CD14-positive monocyte (primary cell): ENCODE measurements at places on chromosomes 3 and 15.

- DNase-seq: no peak
Observed at GRCh38 chr3:131221731-131222130, 159.8 kb upstream of the NUDT16 start.

DNA sequence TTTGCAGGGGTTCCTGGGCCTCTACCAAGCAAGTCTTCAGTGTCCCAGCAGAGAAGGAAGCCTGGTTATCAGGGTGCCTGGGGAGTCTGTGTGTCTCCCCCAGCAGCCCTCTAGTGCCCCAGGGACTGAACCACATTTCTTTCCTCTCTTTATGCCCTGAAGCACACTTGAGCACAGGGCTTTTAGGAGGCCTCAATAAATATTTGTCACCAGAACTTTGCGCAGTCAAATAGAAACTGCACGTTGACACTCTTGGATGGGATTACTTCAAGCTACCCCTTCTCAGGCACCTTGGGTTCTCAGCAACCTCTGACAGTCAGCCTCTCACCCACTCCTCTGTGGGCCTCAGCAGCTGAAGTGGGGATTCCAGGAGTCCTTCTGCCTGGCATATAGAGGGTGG is 226.6 kb upstream of the HES1 start:
- no peak for DNase-seq

GRCh38 chr3:124763644-124764358 is 33.5 kb downstream of the UMPS start:
- no peak for DNase-seq

GRCh38 chr3:13509059-13509815 is 29.1 kb downstream of the HDAC11 start:
- no peak for DNase-seq

- no peak for DNase-seq
Observed at GRCh38 chr3:147113293-147114044, 292.9 kb downstream of the ZIC4 start.

- DNase-seq: no peak
Observed at GRCh38 chr3:139378587-139379241, 10.7 kb downstream of the COPB2 start.

DNA sequence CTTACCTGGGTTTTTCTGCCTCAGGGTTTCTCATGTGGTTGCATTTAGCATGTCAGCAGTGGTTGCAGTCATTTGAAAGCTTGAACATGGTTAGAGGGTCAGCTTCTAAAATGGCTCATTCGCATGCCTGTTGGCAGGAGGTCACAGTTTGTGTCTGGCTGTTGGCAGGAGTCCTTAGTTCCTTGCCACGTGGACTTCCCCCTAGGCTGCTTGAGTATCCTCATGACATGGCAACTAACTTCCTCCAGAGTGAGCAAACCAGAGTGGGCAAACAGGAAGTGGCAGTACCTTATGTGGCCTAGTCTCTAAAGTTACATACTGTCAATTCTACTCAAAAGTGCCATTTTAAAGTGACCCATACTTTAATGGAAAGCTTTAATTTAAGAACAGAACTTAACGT is 3.4 kb upstream of the UNC13C start:
- no peak for DNase-seq

GRCh38 chr15:73584699-73585420 is 48.3 kb downstream of the NPTN start:
- DNase-seq: no peak

- DNase-seq: no peak
Observed at GRCh38 chr3:128616516-128617269, 33.9 kb downstream of the RPN1 start.

DNA sequence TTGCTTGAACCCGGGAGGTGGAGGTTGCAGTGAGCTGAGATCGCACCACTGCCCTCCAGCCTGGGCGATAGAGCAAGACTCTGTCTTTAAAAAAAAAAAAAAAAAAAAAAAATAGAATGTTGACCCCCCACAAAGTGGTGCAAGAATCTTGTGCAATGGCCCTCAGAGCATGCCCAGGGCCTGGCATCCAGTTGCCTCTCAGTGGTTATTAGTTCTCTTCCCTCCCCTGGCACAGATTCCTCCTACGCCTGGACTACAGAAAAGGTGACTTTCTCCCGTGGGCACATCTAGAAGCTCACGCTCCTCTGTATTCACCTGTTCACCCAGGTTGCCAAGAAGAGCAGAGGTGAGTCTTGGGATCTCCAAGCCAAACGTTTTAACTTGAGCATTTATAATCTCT is 36.7 kb downstream of the ACSBG1 start:
- DNase-seq: no peak

DNA sequence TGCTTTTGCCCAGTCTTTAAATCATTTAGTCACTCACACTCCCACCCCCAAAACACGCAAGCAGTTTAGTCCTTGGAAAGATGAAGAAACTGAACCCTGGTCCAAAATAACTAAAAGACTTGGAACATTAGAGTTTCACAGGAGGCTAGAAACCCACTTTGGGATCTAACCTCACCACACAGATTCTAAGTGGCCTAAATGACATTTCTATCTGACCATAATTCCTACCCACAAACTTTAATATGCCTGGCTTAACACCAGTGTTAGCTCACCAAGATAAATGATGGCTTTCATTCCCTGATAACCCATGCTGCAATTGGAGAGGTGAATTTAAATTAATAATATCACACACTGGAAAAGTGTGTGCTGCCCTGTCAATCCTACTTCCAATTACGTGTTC is 295.3 kb upstream of the UBE2E2 start:
- DNase-seq: no peak

DNA sequence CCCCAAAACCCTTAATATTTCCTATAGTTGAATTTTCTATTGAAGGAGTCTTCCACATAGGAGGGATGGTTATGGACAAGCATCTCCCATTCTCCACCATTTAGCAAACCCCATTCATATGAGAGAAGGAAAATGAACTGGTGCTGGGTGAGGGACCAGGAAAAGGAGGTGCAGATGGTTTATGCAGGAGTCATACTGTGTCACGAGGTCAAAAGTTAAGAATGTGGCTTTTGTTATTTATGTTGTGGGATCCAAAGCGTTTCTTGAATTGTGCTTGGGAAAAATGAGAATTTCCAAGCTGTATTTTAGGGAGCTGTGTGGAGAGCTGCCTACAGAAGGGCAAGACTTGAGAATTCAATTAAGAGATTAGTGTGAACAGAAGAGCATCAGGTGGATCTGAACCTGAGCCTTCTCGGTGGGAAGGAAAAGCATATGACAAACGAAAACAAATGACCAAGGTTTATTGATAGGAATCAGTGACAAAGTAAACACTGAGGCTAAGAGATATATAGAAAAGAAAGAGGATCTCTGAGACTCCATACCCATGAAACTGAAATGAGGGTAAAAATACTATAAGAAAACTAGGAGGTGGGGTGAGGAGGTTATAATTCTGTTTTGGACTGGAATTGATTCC is 473.3 kb upstream of the NR2F2 start:
- no peak for DNase-seq

- DNase-seq: no peak
Observed at GRCh38 chr3:68743521-68743920, 188.8 kb downstream of the TAFA4 start.

DNA sequence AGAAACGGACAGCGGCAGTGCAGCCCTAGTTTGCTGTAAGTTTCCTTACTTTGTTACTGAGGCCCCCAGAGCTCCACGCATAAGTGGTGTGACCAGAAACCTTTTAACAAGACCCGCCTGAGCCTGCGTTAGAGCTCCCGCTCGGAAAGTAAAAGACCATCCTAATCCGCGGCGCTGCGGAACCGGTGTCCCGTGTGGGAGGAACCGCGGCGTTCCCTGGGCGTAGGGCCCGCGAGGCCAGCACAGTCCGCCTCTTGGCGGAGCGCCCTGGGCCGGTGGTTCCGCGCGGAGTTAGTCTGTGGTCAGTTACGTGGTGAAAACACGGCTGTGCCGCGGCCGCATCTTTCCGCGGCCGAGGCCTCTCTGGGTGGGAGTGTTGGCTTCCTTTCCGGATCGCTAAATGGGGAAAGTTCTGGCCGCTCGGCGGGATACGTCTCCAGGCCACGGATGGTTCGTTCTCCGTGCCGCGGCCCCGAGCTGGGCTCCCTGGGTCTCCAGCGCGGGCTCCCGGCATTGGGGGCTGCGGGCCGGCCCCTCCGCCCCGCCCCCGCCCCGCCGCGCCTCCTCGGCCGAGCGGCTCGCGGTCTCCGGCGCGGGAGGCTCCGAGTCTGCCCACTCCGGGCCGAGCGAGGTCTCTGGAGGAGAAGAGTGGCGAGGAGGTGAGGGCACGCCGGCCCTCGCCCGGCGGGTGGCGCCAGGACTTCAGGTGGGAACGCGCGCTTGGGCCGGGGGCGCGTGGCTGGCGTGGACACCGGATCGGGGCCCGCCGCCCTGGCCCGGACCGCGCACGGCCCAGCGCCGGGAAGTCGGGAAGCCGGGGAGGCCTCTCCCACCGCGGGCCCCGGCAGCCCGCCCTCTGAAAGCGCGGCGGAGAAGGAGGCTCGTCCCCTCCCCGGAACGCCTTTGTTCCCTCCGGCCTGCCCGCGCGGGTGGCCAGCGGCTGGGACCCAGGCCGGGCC is 754 bp downstream of the B3GNT5 start:
- DNase-seq: peak; percentile 66

DNA sequence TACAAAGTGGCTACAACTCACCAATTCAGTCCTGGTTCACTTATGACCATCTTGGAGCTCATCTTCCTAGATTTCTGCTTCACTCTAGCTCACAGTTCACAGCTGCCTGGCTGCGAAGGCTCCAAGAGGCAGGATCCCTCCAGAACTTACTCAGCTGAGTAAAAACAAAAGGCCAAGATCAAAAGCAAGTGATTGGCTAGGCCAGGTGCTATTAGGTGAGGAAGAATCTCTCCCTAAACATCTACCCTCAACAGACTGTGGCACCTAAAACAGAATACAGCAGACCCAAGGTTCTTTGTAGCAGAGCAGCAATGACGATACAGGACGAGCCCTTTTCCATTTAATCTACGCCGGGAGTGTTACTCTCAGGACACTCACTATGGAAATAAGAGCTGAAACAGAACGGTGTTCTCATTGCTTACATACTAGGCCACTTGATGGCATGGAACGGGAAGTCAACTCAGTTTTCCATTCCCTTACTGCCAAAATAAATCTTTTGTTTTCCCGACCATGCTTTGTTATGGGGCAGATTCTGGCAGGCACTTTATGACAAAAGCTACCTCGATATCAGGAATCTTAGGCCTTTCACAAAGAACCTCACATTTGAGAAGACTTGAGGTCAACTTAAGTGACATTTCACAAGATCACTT is 901 bp downstream of the ICE2 start:
- peak; percentile 6 for DNase-seq

GRCh38 chr3:25527801-25528200 is 99.7 kb downstream of the RARB start:
- DNase-seq: no peak

GRCh38 chr15:24224161-24224560 is 451.4 kb upstream of the NPAP1 start:
- DNase-seq: no peak

- no peak for DNase-seq
Observed at GRCh38 chr3:73448041-73448440, 176.7 kb downstream of the PDZRN3 start.

DNA sequence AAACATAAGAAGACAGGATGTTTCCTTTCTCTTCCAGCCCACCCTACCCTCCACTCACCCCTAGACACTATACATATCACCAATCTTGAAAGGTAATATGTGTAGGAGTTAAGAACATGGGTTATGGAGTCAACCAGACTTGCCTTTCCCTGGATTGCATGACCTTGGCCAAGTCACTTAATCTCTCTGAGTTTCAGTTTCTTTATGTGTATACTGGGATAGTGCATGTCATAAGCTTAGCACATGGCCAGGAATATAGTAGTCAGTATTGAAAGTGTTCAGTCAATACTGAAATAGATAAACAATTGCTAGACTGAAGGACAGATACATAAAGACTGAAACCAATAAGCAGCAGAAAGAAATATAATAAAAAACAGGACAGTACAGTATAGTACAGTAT is 283.2 kb upstream of the STT3B start:
- DNase-seq: no peak

- no peak for DNase-seq
Observed at GRCh38 chr15:87167055-87167454, 1087.4 kb downstream of the AGBL1 start.

DNA sequence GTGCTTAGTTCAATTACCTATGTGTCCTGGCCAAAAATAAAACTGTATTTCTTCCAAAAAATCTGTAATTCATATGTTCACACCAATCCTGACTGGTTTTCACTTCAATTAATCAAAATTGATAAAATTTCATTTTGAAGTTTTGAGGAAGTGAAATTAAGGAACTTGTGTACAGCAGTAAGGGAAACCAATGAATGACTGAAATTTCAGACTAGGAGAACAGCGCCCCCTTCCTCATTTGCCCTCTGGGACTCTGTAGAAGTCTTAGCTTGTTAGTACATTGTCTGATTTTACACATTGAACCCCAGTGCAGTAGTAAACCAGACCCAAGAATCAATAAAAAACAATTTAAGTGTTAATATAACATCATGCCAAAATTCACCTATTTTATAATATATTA is 495.3 kb upstream of the AGTR1 start:
- DNase-seq: no peak

- DNase-seq: no peak
Observed at GRCh38 chr3:171335559-171335958, 124.6 kb downstream of the TNIK start.

DNA sequence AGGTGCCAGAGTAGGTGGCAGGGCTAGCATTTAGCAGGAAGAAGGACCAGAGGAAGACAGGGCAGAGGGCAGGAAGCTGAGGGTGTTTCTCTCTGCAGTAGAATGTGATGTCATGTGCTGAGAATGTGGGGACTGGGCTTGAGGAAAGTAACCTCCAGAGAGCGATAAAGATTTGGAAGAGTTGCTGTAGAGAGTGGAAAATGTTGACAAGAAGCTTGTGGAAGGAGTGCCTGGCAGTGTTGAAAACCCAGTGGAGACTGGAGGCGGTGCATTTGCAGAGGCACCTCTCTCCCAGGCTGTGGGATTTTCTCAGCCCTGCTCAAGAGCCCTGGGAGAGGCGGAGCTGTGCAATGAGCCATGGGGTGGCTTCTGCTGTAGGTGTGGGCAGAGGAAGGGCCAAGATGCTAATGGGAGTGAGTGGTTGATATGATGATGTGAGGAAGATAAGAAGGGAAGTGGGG is 54.8 kb downstream of the MESD start:
- DNase-seq: no peak

DNA sequence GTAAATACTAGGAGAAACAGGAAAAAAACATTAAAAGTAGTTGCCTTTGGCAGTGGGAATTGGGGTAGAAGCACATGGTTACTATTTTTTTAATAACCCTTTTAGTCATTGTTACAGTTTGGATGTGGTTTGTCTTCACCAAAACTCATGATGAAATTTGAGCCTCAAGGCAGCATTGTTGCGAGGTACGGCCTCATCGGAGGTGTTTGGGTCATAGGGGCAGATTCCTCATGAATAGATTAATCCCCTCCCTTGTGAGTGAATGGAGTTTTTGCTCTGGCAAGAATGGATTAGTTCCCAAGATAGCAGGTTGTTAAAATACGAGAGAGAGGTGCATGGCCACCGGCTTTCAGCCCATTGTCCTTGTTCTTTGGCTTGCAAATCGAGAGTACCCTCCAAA is 92.6 kb downstream of the LEKR1 start:
- DNase-seq: no peak

GRCh38 chr3:170603770-170604510 is 18.1 kb upstream of the SLC7A14 start:
- no peak for DNase-seq
